Caudate nucleus (tissue), 63 donors: ENCODE measurements at places on chromosomes 16 and 17.
A peak's percentile ranks its signal among the peaks of the same experiment; 100 is the strongest.

- DNase-seq: no peak
Observed at GRCh38 chr16:31092330-31092729, 2.3 kb downstream of the VKORC1 start.

DNA sequence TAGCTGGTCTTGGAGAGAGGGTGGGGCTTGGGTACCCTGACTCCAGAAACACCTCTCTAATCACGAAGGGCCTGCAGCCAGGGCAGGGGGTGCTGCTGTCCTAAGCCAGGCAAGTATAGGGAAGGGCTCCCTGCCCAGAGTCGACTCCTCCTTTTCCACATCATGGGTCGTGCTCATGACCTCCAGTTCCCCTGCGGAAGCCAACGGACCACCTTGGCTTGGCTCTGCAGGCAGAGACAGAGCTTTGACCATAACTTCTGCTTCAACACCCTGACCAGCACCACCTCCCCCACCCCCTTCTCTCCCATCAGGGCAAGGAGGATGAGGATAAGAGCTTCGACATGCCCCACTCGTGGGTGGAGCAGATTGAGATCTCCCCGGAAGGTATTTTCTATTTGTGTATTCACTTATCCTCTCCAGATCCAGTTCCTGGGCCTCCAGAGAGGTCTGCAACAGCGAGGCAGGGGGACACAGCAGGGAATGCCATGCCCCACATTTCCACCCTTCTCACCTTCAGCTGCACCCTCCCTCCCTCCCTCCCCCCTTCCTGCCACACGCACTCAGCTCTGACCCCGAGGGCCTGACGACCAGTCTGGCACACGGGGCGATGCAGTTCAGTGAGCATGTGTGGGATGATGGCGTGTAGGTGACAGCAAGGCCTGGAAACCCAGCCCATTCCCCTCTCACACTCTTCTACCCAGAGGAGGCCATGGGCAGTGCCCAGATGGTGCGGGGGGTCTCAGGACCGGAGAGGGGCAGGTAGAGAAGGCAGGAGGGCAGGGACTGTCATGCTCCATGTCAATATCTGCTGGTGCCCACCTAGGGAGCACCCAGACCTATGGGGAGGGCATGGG lies 14.0 kb upstream of the KATNB1 start:
- DNase-seq: no peak

DNA sequence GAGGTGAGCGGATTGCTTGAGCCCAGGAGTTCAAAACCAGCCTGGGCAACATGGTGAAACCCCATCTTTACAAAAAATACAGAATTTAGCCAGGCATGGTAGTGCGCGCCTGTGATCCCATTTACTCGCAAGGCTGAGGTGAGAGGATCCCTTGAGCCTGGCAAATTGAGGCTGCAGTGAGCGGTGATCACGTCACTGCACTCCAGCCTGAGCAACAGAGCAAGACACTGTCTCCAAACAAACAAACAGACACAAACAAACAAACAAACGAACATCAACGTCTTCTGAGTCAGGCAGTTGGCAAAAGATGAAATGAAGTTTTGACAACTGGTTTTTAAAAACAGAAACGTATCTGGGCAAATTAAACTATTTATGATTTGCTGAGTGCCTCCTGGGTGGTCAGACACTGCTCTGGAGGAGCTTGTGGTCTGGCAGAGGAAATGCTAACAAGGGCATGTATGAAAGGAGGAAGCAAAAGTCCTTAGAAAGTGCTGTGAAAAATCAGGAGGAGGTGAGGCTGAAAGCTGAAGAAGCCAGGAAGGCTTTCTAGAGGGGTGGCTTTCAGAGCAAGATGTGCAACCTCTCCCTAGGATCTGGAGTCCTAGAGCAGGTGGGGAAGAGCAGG lies 10.2 kb upstream of the KRT20 start:
- DNase-seq: no peak

DNA sequence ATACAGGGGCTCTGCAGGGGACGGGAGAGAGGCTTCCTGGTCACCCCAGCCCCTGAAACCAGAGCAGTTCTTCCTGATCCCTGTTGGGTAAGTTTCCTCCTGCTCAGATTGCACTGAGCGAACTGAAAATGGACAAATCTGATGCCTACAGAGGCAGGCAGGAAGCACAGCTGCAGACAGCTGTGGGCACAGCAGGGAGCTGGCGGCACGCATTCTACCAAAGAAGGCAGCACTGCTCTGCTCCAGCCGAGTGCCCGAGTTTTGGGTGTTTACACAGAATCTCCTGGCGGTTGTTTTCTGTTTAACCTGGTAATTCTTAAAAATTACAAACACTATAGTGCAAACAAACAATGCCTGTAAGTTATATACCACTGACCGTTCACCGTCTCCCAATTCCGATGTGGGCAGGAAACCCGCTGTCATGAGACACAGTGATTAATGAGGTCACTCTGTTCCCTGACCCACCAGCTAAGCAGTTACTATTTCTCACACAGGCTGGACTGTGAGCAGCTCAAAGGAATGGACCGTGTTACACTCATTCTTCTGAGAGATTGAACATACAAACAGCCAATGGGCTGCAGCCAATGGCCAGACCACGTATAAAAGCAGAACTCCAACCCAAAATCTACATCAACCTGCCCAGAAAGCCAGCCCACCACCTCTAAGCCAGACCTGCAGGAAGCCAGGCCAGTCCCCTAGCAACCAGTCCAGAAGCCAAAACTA lies 25.5 kb downstream of the NSMCE1 start:
- DNase-seq: no peak

DNA sequence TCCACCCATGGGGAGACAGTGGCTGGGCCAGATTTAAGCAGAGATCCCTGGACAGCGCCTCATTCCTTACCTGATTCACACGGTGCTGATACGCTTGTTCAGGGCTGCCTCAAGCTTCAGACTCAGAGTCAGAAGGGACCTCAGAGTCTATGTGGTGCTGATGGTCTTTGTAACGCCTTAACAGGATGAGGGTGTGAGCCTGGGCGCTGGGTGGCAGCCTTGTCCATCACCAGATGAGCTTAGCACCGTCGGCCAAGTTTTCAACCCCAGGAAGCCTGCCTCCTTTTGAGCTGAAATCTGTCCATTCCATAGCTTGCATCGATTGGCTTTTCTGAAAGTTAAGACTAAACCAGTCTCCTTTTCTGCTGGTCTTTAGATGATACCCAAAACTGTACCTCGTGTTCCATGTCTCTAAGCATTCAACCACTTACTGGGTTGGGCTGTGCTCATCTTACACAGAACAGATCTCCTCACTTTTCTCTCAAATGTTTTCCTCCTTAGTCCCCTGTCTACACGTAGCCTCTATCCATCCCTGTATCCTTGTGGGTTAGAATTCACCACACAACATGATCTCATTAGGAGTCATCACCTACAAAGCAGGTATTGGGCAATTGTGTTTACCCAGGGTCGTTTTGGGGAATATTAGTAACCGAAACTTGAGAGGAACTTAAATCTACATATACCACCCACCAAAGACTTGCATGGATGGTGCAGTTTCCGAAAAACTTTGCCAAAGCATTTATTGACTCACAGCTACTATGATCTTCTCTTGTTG lies 573.4 kb downstream of the CDH13 start:
- DNase-seq: peak; percentile 9

- DNase-seq: no peak
Observed at GRCh38 chr16:23480257-23480656, 27.3 kb upstream of the COG7 start.

- no peak for DNase-seq
Observed at GRCh38 chr17:75981019-75981615, 2.1 kb downstream of the TEN1 start.
